H9 (cell line): ENCODE measurements at places on chromosomes 3 and 15. TPM values are rescaled to one million over a fixed set of nuclear protein-coding genes. Genes with fewer than 3 reads are reported as not detected.

DNA sequence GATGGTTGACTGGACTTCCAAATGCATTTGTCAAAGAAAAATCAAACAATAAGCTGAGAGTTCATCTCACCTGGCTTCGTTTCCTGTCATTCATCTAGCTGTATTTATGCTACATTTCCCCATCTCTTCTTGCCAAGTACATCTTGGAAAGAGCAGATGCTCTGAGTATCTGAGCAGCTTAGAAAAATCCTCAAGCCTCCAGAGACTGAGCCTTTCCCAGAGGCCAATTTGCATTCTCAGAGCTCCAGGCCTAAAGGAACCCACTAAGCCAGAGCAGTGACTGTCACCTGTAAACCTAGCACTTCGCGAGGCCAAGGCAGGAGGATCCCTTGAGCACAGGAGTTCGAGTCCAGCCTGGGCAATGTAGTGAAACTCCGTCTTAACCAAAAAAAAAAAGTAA lies 100.5 kb downstream of the XXYLT1 start:
- H3K36me3 ChIP-seq: peaks cover 5% of the 10 kb centered on the region; the same call in 1 of the 3 replicates
- no peak overlapping the region for H3K27ac ChIP-seq
- peaks cover 2% of the 10 kb centered on the region; the same call in 1 of the 2 replicates for H3K4me1 ChIP-seq
- no peaks in the 10 kb centered on the region for H3K27me3 ChIP-seq
- H3K4me3 ChIP-seq: no peak overlapping the region
- no peak for DNase-seq

DNA sequence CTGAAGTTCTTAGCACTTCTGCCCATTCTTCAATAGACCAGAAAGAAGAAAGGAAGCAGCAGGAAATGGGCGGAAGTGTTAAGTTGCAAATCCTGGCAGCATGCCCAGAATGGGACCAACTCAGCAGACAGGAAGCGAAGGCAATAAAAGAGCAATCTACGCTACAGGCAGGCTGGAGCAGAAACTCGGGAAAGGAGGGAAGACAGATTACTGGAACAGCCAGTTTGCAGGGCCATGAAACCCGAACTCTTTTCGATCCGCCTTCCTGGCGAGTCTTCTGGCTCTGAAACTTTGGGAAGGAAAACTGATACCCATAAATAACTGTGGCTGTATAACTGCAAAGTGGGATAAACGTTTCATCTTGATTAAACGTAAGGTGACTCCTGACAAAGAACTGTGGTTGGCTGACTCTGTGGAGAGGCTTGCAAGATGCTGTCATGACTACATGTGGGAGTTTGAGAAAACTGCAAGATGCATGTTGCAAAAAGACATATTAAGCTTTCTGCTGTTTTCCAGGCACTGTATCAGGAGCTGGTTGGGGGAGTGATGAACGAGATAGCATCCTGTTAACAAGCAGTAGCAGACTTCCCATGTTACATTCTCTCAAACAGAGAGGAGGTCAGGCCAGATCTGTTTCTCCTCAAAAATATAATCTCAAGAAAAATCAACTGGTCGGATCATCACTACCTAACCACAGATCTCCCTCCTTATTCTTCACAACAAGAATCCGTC lies 67.8 kb downstream of the FMN1 start:
- no peak overlapping the region for H3K27ac ChIP-seq
- no peaks in the 10 kb centered on the region; the same call in 1 of the 2 replicates for H3K4me1 ChIP-seq
- no peaks in the 10 kb centered on the region for H3K36me3 ChIP-seq
- H3K27me3 ChIP-seq: no peaks in the 10 kb centered on the region
- no peak overlapping the region for H3K4me3 ChIP-seq

KAT2B gene
- total RNA-seq: 5.7 and 6.3 TPM in 2 replicates

HRH1 gene
- total RNA-seq: 0.31 and 0.74 TPM in 2 replicates

ALPK3 gene
- 17.7 and 18.0 TPM in 2 replicates for total RNA-seq

FBXL22 gene
- 0.48 and 0.52 TPM in 2 replicates for total RNA-seq
